ENCODE measurements at places on chromosomes 16 and 17. TPM values are rescaled to one million over a fixed set of nuclear protein-coding genes. Genes with fewer than 3 reads are reported as not detected.

- no peak for DNase-seq
These were observed 2.1 kb downstream of the KCNH4 start for GRCh38 chr17:42178817-42179216.

DNA sequence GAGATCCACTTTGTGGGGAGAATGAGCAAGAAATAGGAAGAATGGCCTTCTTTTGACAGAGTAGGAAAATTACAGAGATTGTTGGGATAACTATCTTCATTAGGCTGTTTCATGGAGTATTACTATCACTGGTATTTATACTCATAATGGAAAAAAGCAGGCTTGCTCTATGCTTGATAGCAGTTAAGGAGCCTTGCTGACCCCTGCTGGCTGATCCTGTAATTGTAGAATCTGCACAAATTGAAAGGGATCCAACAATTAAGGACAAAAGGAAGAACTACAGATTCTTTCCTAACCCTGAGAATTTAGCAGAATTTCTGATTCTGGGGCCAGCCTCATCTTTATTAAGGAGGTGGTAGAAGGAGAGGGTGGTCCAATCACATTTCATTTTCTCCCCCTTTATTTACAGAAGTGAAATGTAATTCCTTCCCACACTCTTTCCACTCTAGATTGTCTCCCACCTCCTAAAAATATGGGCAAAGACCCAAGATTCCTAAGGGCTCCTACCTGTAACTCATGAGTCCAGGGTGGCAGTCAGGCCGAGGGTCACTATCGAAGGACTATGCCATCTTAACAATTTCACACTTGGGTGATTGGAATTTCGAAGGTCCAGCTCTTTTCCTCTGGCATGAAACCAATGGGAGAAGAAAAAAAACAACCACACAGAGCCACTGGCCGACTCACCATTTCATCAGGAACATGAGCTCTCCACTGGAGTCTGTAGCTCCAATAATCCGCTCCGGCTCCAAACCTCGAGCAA is 26.3 kb downstream of the NFE2L1 start:
- DNase-seq, result peak; percentile 78

- no peak for DNase-seq
These were observed 5.4 kb downstream of the THRA start for GRCh38 chr17:40068129-40068581.

DNA sequence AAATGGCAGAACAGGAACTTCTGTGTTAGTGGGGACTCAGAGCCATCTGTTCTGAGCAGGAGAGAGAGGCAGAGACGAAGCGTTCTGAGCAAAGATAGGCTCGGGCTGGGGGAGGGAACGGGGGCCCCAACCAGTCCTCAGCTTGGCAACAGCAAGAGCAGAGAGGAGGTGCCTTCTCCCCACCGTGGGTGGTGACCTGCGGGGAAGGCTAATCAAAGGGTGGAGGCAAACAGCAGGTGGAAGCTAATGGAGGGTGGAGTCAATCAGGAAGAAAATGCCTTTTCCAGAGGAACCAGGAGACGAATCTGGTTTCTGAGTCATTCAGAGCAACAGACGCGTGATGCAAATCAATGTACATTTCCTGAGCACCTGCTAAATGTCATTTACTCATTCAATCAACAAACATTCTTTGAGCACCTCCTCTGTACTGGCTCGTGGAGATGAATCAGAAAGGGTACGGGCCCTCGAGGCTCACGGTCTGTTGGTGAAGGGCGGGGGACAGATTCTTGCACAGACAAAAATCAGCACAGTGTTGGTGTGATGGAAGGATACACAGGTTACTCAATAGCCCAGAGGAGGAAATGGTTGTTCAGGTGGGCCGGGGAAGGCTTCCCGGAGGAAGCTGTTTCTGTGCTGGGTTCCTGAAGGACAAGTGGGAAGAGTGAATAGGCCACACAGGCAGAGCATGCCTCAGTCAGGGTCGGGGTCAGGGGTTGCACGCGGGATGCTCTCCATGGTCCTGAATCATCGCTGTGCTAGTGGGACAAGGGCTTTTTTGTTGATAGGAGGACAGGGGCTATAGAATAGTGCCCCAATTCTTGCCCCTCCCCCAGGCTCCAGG is 5.7 kb upstream of the SPNS2 start:
- peak; percentile 38 for DNase-seq

GRCh38 chr17:13753154-13753553 is 151.4 kb upstream of the HS3ST3A1 start:
- DNase-seq, result no peak

DNA sequence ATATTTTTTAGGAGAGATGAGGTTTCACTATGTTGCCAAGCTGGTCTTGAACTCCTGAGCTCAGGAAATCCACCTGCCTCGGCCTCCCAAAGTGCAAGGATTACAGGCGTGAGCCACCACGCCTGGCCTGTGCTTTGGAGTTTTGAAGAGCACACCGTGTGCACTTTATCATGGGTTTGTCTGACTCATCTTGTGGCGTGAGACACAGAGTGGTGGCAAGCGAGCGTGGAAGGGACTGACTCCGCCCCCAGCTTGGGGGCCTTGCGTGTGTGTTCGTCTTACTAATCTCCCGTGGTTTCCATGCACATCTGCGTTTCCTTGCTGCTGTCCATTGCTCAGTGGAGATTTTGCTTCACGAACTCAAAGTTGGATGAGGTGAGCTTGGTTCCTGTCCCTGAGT is 22.9 kb downstream of the CRAMP1 start:
- no peak for DNase-seq

DNA sequence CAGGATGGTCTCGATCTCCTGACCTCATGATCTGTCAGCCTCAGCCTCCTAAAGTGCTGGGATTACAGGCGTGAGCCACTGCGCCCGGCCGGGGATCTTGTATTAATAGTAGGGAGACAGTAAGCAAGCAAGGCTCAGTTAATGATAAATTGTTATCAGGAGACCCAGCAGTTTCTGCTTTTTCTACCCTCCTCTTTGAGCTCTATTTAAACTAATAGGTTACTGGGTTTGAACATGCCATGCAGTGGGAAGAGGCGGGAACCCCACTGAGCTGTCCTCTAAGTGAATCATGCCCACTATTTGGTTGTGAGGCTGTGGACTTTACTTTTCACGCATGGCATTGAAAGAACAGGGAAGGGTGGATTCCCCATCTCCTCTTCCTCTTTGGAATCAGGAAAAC is 223.9 kb downstream of the WWOX start:
- no peak for DNase-seq

GRCh38 chr16:84583995-84584394 is 33.9 kb downstream of the COTL1 start:
- no peak for DNase-seq

MPV17L gene
- 35.3 TPM for total RNA-seq

TMEM235 gene
- total RNA-seq, result not detected

RDM1 gene
- not detected for total RNA-seq

OR1A1 gene
- not detected for total RNA-seq
